ENCODE measurements at places on chromosomes 16 and 17.

- DNase-seq = no peak
Observed at GRCh38 chr17:9072696-9073339, 51.5 kb downstream of the NTN1 start.

GRCh38 chr16:11076259-11077018 is 132.1 kb downstream of the CLEC16A start:
- no peak for DNase-seq

DNA sequence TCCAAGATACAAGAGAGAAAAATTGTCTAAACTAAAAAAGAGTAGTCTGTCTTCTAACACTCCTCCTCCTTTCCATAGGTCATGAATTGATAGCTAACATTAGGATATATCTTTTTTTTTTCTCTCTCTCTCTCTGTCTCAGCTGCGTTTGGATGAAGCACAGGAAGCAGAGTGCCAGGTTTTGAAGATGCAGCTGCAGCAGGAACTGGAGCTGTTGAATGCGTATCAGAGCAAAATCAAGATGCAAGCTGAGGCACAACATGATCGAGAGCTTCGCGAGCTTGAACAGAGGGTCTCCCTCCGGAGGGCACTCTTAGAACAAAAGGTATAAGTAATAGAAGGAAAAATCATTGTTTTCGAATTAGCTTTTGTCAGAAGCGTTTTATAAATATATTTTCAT is 32.9 kb downstream of the ABHD15 start:
- no peak for DNase-seq

DNA sequence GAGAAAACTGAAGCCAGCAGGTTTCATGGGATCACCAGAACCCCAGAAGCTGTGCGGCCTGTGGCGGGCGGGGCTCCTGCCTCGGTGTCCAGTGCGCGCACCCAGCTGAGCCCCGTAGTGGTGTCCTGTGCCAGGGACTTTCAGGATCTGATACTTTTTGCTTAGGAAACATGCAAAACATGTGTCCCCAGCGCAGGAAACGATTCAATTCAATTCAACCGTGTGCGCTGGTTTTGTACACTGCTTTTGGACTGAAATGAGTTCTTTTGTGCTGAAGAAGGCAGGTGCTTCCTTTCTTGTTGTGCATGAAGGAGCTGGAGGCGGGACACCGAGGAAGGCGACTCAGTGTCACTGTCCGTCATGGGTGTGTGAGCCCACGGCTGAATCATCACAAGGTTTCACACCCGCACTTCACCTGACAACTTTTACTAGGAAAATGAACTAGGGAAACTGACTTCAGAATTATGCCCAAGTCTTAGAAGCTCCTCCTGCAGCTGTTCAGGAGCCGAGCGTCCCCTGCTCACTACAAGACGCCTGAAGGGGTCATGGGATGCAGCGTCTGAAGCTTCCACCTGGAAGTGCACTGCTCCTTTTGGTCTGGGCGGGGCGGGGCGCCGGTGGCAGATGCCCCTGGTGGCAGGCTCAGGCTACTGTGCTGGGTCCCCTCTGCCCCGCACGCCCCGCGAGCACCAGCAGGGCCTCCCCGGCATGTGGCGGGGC is 31.4 kb upstream of the ZNF750 start:
- no peak for DNase-seq

DNA sequence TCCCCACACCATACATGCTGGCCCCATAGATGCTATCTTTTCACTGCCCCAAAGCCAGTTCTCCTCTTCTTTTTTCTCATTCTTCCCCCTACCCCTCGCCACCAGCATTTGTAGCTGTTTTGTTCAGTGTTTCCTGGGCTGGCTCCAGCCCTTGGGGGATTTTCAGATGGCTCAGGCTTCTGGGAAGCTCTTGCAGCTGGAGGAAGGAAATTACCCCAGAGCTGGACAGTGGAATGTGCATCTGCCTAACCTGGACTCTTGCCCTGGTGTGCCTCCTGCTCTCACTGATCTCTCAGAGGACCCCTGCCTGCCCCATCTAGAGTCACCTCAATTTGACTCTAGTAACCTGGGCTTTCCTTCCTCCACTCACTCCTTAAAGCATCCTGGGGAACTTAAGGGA is 82.8 kb downstream of the MYH13 start:
- DNase-seq = no peak

- DNase-seq = no peak
Observed at GRCh38 chr16:14487579-14487978, 142.5 kb downstream of the PARN start.

DNA sequence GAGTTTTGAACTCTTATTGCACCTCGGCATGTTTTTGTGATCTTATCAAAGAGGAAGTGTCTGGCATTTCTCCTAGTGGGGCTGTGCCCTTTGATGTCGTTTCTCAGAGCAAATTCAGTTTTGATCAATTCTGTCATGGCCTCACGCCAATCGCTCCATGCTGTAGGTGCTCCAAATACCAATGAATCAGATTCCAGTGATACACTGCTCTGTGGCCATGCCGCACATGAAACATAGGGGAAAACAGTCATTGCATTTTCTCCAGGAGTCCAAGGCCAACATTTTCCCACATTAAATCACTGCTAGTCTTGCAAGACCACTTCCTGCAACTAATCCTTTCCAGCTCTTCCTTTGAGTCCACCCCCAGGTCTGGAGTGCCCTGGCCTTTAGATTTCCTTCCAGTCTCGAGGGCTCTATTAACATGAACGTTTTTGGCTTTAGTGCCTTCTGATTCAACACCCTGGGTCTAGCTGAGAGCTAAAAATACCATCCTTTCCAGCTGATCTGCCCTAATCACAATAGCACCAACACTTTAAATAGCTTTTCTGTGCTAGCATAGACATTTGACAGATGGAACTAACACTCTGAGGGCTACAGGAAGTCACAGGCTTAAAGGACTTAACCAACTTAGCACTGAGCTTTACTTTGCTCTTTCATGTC is 18.2 kb upstream of the RASL10B start:
- DNase-seq = no peak

- DNase-seq = no peak
Observed at GRCh38 chr17:80539022-80539641, 5.5 kb upstream of the RPTOR start.

GRCh38 chr17:78872486-78872885 is 30.5 kb downstream of the CEP295NL start:
- DNase-seq = no peak

DNA sequence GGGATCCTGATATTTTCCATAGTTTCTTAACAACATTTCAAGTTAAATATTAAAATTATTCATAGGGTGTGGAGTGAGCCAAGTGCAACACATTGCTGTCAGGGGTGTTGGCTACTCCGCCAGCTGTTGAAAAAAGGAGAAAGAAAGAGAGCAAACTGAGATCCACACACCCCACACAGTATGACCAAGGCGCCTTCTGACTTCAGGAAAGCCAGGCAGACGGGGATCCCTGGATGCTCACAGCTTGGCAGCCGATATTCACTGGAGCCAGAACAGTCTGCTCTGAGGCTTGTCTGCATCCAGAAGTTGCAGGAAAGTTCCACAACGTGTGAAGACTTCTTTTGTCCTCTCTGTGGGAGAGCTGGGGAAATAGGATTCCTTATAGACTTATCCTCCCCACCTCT is 9.3 kb downstream of the CHD9NB start:
- DNase-seq = no peak

- DNase-seq = no peak
Observed at GRCh38 chr16:67329901-67330300, 3.3 kb downstream of the LRRC36 start.

DNA sequence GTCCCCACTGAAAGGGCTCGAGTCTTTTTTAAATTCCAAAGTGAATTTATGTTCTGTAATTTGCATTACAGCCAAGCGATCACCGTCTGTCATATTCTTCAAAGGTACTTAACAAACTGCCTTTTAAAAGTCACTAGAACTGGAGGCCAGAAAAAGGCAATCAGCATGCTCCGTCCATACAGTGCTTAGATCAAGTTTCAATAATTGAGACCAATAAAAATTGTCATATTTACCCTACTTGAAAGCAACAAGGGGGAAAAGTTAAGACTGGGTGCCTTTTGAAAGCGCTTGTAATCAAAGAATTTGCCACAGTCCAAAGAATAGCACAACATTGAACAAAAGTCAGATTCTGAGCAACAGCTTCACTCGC is 9.0 kb upstream of the ZFHX3 start:
- no peak for DNase-seq

DNA sequence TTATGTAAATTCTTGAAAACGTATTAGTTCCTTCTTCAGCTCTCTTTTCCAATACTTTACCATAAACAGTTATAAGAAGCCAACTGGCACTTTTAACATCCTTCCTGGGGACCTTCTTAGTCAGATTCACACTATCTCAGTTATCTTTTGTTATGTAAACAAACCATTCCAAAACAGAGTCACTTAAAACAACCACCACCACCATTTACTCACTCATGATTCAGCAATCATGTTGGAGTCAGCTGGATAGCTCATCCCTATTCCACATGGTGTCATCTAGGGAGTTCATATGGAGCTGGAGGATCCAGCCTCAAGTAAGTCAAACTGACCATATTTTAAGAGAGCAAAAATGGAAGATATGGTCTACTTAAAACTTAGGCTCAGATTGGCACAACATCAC is 240.3 kb upstream of the IRX3 start:
- no peak for DNase-seq

- no peak for DNase-seq
Observed at GRCh38 chr16:77014441-77014840, 176.5 kb upstream of the MON1B start.

GRCh38 chr16:11740567-11740966 is 2.1 kb downstream of the TXNDC11 start:
- no peak for DNase-seq

DNA sequence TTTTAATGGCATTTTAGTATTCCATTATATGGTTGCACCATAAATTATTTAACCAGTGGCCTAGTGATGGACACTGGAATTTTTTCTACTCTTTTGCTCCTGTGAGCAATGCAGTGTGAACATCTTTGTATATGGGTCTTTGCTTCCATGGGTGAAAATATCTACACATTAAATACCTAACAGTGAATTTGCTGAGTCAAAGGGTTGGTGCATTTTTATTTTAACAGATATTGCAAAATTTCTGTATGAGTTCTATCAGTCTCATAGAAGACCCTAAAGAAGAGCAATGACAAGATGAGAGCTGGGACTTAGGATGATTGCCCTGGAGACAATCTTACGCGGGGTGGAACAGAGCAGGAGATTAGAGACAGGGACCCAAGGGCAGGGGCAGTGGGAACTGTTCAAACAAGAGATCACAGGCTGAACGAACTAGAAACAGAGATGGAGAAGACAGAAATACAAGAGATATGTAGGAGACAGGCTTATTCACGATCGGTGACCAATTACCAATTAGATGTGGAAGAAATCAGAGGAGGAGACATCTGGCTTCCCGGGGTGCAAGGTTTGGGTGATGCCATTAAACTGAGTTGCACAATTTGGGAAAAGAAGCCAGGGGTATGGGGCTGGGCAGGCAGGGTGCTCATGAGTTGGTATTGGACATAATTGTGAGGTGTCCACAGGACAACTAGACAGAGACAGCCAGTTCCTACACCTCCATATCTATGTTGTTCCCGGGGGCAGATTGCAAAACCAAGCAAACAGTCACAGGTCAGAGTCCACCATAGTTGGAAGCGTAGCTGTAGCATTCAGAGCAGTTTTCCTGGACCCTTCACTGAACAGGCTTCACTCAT is 39.9 kb upstream of the LONP2 start:
- DNase-seq = no peak

GRCh38 chr17:30151471-30151870 is 34.9 kb downstream of the NSRP1 start:
- no peak for DNase-seq

GRCh38 chr17:72719206-72719577 is 373.3 kb downstream of the SLC39A11 start:
- DNase-seq = no peak

GRCh38 chr16:79168321-79168720 is 432.2 kb downstream of the MAF start:
- no peak for DNase-seq

GRCh38 chr17:14225254-14225980 is 11.2 kb downstream of the CDRT15 start:
- DNase-seq = no peak

DNA sequence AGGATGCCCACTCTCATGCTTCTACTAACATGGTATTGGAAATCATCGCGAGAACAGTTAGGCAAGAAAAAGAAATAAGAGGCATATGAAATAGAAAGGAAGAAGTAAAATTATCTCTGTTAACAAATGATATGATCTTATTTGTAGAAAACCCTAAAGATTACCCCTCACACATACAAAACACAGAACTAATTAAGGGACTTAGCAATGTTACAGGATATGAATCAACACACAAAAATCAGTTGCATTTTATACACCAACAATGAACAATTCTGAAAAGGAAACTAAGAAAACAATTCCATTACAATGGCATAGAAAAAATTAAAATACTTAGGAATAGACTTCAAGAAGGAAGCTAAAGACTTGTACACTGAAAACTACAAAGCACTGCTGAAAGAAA is 2.7 kb upstream of the CAPNS2 start:
- DNase-seq = no peak

GRCh38 chr16:68961778-68962402 is 118.6 kb downstream of the TANGO6 start:
- no peak for DNase-seq

DNA sequence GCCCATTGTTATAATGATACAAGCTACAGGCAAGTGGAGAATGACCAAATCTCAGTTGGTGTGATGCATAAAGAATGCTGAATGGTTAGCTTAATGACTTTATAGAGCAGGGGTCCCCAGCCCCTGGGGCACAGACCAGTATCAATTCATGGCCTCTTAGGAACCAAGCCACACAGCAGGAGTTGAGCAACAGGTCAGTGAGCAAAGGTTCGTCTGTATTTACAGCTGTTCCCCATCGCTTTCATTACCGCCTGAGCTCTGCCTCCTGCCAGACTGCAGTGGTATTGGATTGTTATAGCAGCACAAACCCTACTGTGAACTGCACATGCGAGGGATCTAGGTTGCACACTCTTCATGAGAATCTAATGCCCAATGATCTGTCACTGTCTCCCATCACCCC is 114.0 kb upstream of the ZFHX3 start:
- DNase-seq = no peak

DNA sequence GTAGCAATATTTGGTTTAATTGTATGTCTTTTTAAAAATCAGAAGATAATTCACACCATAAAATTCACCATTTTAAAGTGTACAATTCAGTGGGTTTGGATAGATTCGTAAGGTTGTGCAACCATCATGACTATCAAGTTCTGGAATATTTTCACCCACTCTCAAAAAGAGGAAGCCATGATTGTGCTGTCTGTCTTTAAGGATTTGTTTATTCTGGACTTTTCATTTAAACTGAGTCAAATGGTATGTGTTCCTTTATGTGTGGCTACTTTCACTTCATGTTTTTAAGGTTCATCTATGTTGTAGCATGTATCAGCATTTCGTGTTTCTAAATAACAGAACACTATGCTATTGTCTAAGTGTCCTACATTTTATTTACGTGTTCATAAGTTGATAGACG is 68.1 kb upstream of the CPHXL start:
- no peak for DNase-seq

- DNase-seq = no peak
Observed at GRCh38 chr16:65769055-65769465, 597.4 kb upstream of the CDH5 start.
